OCI-LY7 (cell line): ENCODE measurements at places on chromosomes 5 and 9. TPM values are rescaled to one million over a fixed set of nuclear protein-coding genes. Genes with fewer than 3 reads are reported as not detected.

PDE6A gene
- not detected in 2 replicates for total RNA-seq

FST gene
- total RNA-seq = 0.57 TPM in 1 of 2 replicates, not detected in the other

DNA sequence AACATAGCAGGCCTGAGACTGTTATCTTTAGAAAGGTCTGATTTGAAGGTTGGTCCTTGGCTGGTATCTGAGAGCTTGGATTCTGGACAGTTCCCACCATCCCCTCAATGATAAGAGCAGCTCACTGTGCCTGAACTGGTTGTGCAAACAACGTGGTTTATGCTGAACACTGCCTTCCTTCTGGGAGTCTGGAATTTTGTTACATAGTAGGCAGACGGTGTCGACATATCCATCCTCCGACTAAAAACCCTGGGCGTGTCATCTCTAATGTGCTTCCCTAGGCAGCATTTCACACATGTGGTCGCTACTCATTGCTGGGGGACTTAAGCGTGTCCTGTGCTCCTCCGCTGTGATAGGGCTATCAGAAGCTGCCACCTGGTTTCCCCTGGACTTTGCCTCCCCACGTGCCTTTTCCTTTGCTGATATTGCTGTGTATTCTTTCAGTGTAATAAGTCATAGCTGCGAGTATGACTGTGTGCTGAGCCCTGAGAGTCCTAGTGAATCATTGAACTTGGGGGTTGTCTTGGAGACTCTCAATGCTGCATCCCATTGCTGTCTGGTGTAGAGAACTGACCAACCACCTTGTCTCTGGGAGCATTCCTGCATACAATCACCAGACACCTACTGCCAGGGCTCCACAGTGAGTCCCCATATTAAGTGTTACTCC is 119.1 kb upstream of the TBC1D2 start:
- no peak for DNase-seq

DNA sequence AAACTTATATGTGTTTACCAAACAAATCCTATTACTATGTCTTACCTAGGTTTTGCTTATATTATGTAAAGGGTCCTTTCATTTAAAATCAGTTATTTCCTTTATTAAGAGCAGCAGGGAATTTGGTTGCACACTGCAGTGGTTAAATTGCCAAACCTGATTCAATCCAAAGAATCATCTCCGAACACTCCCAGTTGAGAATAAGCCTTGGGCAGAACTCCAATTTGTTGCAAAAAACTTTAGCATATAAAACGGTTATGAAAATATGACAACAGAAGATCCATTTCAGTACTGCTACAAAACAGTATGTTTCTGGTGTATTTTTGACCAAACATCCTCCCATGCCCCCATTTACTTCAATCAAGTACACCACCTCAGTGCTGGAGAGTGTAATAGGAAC is 587.0 kb upstream of the GRAMD2B start:
- no peak for DNase-seq

DNA sequence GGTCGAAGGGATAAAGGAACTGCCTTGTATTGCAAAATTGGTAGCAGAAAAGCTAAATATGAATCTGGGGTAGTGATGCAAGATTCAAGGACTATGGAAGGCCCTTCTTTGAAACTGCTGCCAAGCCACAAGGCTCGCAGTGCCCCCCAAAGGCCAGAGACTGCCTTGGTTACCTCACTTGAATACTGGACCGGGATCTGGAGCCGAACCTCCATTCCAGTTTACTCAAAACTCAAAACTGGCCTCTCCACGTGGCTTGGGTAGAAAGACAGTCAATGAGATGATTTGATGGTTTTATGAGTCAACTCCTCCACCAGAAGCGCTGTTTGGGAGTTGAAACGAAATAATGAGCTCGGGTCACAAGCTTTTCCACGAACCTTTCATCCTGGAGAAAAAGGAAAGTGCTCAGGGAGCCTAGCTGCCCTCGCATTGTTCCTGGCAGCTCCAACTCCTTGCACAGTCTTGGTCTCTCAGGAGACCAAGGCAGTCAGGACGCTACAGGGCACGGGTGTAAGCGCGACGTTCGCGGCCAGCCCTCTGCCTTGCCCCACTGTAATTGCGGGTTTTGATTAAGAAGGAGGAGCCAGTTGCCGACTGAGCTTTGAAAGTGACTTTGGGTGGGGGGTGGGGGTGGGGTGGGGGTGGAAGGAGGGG is 2.8 kb downstream of the ST8SIA4 start:
- DNase-seq = peak; percentile 80

KIAA0825 gene
- 0.09 and 0.19 TPM in 2 replicates for total RNA-seq

OR1N2 gene
- total RNA-seq = not detected in 2 replicates

SPINK4 gene
- not detected in 2 replicates for total RNA-seq
